Transverse colon (tissue), 4 donors: ENCODE measurements at places on chromosomes 4 and X. TPM values are rescaled to one million over a fixed set of nuclear protein-coding genes. Genes with fewer than 3 reads are reported as not detected.

DNA sequence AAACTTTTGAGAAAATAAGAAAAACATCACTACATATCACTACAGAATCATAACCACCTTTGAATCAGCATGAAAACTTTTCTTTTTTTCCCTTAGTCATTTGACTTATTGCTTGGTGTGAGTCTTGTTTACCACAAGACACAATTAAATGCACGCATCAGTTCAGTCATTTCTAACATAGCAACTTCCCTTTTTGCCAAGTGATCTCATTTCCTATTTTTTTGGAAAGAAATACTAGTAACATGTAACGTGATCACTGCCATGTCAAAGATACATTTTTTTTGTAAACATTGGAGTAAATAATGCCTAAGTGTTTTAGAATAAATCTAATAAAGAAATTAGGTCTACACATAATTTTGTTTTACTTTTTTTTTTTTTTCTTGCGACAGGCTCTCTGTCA lies 5.1 kb upstream of the CXCL8 start:
- H3K36me3 ChIP-seq = no peaks in the 10 kb centered on the region
- no peak overlapping the region for H3K4me3 ChIP-seq
- H3K27me3 ChIP-seq = no peaks in the 10 kb centered on the region
- H3K4me1 ChIP-seq = peaks cover 6% of the 10 kb centered on the region

Gene CTSO
- total RNA-seq = 18.7 TPM

- peaks cover 3% of the 10 kb centered on the region for H3K4me1 ChIP-seq
- peak overlapping the region; percentile 60 for H3K27ac ChIP-seq
- H3K36me3 ChIP-seq = no peaks in the 10 kb centered on the region
- no peaks in the 10 kb centered on the region for H3K27me3 ChIP-seq
- DNase-seq = peak; percentile 39
- H3K4me3 ChIP-seq = no peak overlapping the region
Measured at GRCh38 chrX:130082244-130083106, 27.8 kb downstream of the ELF4 start.

Gene COX7B2
- total RNA-seq = not detected

Gene ODAPH
- not detected for total RNA-seq

Gene PAGE2B
- not detected for total RNA-seq

DNA sequence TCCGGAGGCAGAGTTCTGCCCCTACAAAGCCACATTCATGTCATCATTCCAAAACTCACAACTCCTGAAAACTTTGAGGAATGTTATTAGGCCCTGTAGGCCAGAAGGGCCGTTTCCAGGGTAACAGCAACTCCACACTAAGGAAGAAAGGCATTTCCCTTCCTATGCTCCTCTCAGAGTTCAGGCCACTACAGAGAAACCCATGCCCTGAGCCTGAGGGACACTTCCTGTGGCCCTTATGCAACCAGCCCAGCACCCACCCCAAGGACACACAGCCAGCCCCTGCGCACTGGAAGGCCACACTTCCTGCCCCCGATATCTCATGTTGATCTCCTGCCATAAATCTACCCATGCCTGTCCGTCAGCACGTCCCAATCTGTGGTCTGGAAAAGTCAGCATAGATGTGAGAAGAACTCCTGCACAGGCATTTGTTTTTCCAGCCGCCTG lies 289.3 kb downstream of the BCOR start:
- no peak overlapping the region for H3K4me3 ChIP-seq
- no peaks in the 10 kb centered on the region for H3K36me3 ChIP-seq
- H3K4me1 ChIP-seq = no peaks in the 10 kb centered on the region
- no peaks in the 10 kb centered on the region for H3K27me3 ChIP-seq
- H3K27ac ChIP-seq = peak overlapping the region; percentile 41

Gene SLITRK4
- not detected for total RNA-seq

- no peak overlapping the region for H3K4me3 ChIP-seq
- no peaks in the 10 kb centered on the region for H3K27me3 ChIP-seq
- no peak for DNase-seq
Measured at GRCh38 chrX:74080165-74080564, 223.8 kb upstream of the ZCCHC13 start.

- H3K4me1 ChIP-seq = no peaks in the 10 kb centered on the region
- no peak overlapping the region for H3K4me3 ChIP-seq
- peaks cover 35% of the 10 kb centered on the region for H3K36me3 ChIP-seq
- no peak for DNase-seq
- no peak overlapping the region for H3K27ac ChIP-seq
Measured at GRCh38 chr4:70818921-70819320, 20.8 kb downstream of the GRSF1 start.

Gene PDLIM5
- total RNA-seq = 96.1 TPM

GRCh38 chr4:119559044-119559647 lies 69.5 kb downstream of the PDE5A start:
- H3K36me3 ChIP-seq = peaks cover 14% of the 10 kb centered on the region
- H3K27ac ChIP-seq = no peak overlapping the region
- no peaks in the 10 kb centered on the region for H3K27me3 ChIP-seq
- H3K4me3 ChIP-seq = no peak overlapping the region
- no peak for DNase-seq

DNA sequence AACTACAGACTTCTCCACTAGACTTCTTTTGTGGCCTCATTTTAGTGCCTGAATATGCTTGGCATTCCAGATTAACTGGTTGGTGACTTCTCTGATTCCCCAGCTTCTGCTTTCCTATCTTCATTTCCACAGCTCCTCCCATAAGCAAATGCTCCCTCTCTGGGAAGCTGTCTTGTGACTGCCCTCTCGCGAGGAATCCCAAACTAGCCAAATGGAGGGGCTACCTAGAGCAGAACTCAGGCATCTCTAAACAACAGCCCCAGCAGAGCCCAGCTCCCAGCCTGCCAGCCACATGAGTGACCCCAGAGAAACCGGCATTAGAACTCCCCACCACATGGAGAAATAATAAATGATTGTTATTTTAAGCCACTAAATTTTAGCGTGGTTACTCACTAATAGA lies 7.6 kb upstream of the VEGFD start:
- no peak for DNase-seq
- H3K36me3 ChIP-seq = no peaks in the 10 kb centered on the region
- H3K4me1 ChIP-seq = no peaks in the 10 kb centered on the region
- no peak overlapping the region for H3K27ac ChIP-seq
- no peaks in the 10 kb centered on the region for H3K27me3 ChIP-seq

GRCh38 chr4:143241892-143242291 lies 57.2 kb downstream of the USP38 start:
- no peaks in the 10 kb centered on the region for H3K36me3 ChIP-seq
- no peaks in the 10 kb centered on the region for H3K27me3 ChIP-seq
- H3K4me1 ChIP-seq = peaks cover 8% of the 10 kb centered on the region
- no peak overlapping the region for H3K4me3 ChIP-seq
- H3K27ac ChIP-seq = no peak overlapping the region

DNA sequence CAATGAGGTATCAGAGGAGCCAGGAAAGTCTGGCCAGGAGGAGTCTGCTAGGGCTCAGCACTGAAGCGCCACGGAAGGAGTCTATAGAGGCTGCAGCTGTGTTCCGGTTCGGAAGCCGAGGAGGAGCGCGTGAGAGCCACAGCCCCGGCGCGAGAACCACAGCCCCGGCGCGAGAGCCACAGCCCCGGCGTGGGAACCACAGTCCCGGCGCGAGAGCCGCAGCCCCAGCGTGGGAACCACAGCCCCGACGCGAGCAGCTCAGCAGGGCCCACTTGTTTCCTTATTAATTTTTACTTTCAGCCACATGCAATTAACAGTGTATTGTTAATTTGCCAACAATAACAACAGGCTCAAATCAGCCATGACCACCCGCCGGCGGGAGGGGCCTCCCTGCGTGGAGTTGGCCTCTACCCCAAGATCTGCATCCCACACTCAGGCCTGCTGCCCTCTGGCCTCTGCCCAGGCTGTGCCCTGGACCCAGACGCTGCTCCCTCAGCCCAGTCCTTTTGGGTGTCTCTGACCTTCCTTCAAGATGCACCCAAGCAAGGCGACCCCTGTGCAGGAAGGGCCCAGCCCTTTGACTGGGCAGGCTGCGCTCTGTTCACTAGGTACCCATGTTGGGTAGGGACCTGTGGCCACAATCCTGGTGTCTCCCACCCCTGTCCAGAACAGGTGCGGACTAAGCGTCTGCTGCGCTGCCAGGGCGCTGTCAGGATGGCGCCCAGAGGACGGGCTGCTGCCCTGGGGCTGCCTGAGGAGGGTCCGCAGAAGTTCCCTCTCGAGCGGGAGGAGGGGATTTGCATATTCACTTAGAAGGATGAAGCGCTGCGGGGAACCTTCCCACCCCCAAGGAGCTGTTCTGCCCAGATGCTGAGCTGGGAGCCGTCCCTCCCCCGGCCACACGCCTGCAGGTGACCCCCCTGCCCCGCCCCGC lies 113.8 kb downstream of the ADRA2C start:
- no peak overlapping the region for H3K27ac ChIP-seq
- DNase-seq = no peak
- no peak overlapping the region for H3K4me3 ChIP-seq
- H3K27me3 ChIP-seq = peaks cover 70% of the 10 kb centered on the region
- no peaks in the 10 kb centered on the region for H3K36me3 ChIP-seq

DNA sequence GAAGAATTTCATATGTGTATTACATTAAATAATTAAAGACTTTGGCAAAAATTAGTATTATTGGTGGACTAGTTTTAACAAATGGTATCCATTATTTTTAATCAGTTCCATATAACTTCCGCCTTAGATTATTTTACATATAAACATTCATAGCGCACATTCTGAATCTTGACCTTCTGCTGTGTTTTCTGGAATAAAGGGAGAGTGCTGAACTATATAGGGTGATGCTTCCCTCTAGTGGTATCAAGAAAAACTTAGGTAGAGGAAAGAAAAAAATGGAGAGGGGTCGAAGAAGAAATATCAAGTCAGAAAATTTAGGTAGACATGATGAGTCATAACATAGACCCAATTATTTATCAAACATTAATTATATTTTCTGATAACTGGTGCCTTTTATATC lies 155.6 kb upstream of the PACRGL start:
- no peaks in the 10 kb centered on the region for H3K4me1 ChIP-seq
- no peak overlapping the region for H3K4me3 ChIP-seq
- DNase-seq = no peak
- no peaks in the 10 kb centered on the region for H3K36me3 ChIP-seq
- no peak overlapping the region for H3K27ac ChIP-seq
- H3K27me3 ChIP-seq = no peaks in the 10 kb centered on the region

Gene METTL14
- total RNA-seq = 40.7 TPM

DNA sequence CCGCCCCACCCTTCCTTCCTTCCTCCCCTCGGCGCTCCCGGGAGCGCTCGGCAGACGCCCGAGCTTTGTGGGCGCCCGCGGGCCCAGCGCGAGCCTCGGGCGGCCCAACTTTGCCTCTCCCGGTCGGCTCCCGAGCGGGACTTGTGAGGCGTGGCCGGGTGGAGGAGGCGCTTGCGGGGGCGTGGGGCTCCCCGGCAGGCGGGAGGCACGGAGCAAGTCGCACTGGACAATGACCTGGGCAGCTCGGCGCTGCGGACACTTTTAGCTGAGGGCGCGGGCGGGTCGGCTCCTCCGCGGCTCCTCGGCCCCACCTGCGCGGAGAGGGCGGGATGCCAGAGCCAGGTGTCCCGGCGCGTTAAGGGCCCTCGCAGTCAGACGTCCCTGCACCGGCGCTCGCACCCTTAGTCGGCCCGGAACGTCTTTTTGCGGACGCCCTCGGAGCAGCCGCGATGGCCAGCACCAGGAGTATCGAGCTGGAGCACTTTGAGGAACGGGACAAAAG lies 385 bp downstream of the DCLK2 start:
- peak overlapping the region; percentile 56 for H3K4me3 ChIP-seq
- DNase-seq = peak; percentile 49
- peak overlapping the region; percentile 85 for H3K27ac ChIP-seq
- no peaks in the 10 kb centered on the region for H3K27me3 ChIP-seq
- peaks cover 25% of the 10 kb centered on the region for H3K4me1 ChIP-seq
- H3K36me3 ChIP-seq = no peaks in the 10 kb centered on the region

Gene MAGEC2
- total RNA-seq = not detected

- H3K4me3 ChIP-seq = no peak overlapping the region
- peaks cover 4% of the 10 kb centered on the region for H3K4me1 ChIP-seq
- H3K36me3 ChIP-seq = no peaks in the 10 kb centered on the region
- DNase-seq = no peak
- no peak overlapping the region for H3K27ac ChIP-seq
- no peaks in the 10 kb centered on the region for H3K27me3 ChIP-seq
Measured at GRCh38 chr4:4460759-4461158, 73.9 kb downstream of the NSG1 start.

Gene ZNF595
- total RNA-seq = 12.7 TPM

Gene ZIC3
- not detected for total RNA-seq

DNA sequence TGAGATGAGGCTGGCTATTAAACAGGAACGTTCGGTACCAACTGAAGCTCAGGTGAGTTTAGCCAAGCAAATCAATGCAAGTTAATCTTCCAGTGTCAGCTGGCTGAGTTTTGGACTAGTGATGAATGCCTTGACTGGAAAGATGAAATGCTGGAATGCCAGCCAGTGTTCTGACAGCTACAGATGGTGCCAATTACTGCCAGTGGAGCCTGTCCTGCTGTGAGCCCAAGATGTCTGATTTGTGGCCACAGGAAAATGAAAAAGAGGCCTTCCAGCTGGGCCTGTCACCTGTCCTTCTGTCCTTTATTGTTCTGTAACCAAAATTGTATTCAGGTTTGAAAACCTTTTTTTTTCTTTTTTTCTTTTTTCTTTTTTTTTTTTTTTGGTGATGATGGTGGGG lies 223.1 kb downstream of the AFF2 start:
- no peaks in the 10 kb centered on the region for H3K4me1 ChIP-seq
- no peaks in the 10 kb centered on the region for H3K36me3 ChIP-seq
- H3K4me3 ChIP-seq = no peak overlapping the region
- no peak overlapping the region for H3K27ac ChIP-seq
- no peaks in the 10 kb centered on the region for H3K27me3 ChIP-seq
- DNase-seq = no peak

- DNase-seq = no peak
- H3K27ac ChIP-seq = peak overlapping the region; percentile 21
- H3K36me3 ChIP-seq = no peaks in the 10 kb centered on the region
Measured at GRCh38 chr4:3322059-3322550, 29.3 kb downstream of the RGS12 start.

DNA sequence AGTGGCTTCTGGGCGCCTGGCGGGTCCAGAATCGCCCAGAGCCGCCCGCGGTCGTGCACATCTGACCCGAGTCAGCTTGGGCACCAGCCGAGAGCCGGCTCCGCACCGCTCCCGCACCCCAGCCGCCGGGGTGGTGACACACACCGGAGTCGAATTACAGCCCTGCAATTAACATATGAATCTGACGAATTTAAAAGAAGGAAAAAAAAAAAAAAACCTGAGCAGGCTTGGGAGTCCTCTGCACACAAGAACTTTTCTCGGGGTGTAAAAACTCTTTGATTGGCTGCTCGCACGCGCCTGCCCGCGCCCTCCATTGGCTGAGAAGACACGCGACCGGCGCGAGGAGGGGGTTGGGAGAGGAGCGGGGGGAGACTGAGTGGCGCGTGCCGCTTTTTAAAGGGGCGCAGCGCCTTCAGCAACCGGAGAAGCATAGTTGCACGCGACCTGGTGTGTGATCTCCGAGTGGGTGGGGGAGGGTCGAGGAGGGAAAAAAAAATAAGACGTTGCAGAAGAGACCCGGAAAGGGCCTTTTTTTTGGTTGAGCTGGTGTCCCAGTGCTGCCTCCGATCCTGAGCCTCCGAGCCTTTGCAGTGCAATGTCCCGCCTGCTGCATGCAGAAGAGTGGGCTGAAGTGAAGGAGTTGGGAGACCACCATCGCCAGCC lies at the start of gene ATOH1:
TSS of gene ATOH1 (plus strand) at position 422 of the 663 bp plus-strand sequence. CDS start at position 596, 174 bp downstream.
- H3K27me3 ChIP-seq = peaks cover 80% of the 10 kb centered on the region
- H3K36me3 ChIP-seq = no peaks in the 10 kb centered on the region
- H3K27ac ChIP-seq = peak within 1 kb of the TSS; percentile 48

Gene ZDHHC9
- total RNA-seq = 28.0 TPM
